Activated T-helper 1 cell treated with anti-CD3 and anti-CD28 coated beads, Interleukin-12 subunit alpha, Interleukin-12 subunit beta, Interleukin-2, Interleukin-4 antibody, amounts not matched to agents 30 ng/mL and 10 ng/mL and 1 ng/mL, durations not matched to agents 14 hours and 24 hours and 36 hours (primary cell): ENCODE measurements at places on chromosomes 16 and 17. TPM values are rescaled to one million over a fixed set of nuclear protein-coding genes. Genes with fewer than 3 reads are reported as not detected.
A peak's percentile ranks its signal among the peaks of the same experiment; 100 is the strongest.

Gene RNF213
- 282 and 290 TPM in 2 replicates for total RNA-seq

Gene AP1G1
- total RNA-seq = 85.5 and 90.7 TPM in 2 replicates

Gene EPX
- not detected in 2 replicates for total RNA-seq

Gene ACAP1
- total RNA-seq = 260 and 266 TPM in 2 replicates

Gene NPIPA2
- total RNA-seq = 6.2 and 6.9 TPM in 2 replicates

Gene CHST5
- not detected in 2 replicates for total RNA-seq

GRCh38 chr17:83126275-83126811 is 46.9 kb downstream of the METRNL start:
- H3K36me3 ChIP-seq = no peaks in the 10 kb centered on the region
- H3K27me3 ChIP-seq = peaks cover 18% of the 10 kb centered on the region
- no peak overlapping the region for H3K27ac ChIP-seq
- H3K4me1 ChIP-seq = peaks cover 15% of the 10 kb centered on the region

DNA sequence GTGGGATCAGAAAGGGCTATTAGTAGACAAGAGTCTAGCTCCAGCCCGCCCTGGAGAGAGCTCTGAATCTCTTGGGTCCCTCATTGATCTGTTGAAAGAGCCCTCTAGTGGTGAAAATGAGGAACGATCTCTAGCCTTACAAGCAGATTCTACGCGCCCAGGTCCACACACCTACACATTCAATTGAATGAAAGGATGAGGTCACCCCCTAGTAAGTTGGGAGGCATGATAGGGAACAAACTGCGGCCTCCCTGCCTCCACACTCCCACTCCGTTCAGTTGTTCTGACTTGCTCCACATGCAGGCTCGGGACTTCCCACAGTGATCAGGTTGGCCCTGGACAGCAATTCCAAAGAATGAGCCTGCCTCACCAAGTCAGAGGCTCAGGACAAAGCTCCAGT is 2.9 kb upstream of the CACNG3 start:
- H3K4me3 ChIP-seq = no peak overlapping the region
- H3K36me3 ChIP-seq = no peaks in the 10 kb centered on the region
- peaks cover 28% of the 10 kb centered on the region for H3K27me3 ChIP-seq
- no peak overlapping the region for H3K27ac ChIP-seq

GRCh38 chr17:42873315-42873714 is 22.3 kb downstream of the AOC3 start:
- no peak for DNase-seq
- no peak overlapping the region for H3K4me3 ChIP-seq
- no peak overlapping the region for H3K27ac ChIP-seq

GRCh38 chr17:64073771-64074703 is 53.6 kb upstream of the ICAM2 start:
- no peaks in the 10 kb centered on the region for H3K27me3 ChIP-seq
- peak overlapping the region; percentile 31 for H3K27ac ChIP-seq
- peaks cover 75% of the 10 kb centered on the region for H3K36me3 ChIP-seq
- no peak for DNase-seq
- peaks cover 22% of the 10 kb centered on the region for H3K4me1 ChIP-seq

DNA sequence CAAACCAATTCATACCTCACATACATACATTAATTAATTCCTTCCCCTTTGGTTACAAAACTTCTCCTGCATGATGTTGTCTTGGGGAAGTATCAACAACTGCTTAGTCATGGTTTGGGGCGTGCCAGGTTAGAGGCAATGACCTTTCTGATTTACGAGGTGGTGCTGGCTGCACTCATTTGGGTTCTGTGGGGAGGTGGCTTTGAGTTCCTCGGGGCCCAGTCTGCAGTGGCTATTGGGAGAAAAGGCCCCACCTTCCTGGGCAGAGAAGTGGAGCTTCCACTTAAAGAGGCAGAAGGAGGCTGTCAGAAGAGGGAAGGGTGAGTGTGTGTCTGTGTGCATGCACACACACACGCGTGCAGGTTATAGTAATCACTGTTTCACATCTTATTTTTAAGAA is 10.2 kb upstream of the ETV4 start:
- DNase-seq = no peak
- peaks cover 14% of the 10 kb centered on the region for H3K27me3 ChIP-seq
- no peak overlapping the region for H3K4me3 ChIP-seq

DNA sequence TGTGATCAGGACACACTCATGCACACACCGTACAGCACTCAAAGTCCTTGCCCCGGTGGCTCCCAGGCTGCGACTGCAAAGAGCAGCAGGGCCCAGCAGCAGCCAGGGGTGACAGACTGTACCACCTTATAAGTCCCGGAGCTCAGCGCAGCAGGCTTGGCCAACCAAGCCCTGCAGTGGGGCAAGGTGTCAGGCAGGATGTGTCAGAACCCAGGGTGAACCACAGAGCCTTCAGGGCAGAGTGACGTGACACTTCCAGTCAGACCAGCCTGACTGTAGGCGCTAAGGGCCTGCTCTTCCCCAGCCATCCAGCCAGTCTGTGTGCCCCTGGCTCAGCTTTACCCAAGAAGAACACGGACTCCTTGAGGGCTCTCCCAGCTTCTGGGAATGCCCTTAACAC is 204.1 kb downstream of the COPRS start:
- H3K36me3 ChIP-seq = no peaks in the 10 kb centered on the region
- peaks cover 6% of the 10 kb centered on the region for H3K4me1 ChIP-seq
- H3K4me3 ChIP-seq = no peak overlapping the region
- peaks cover 17% of the 10 kb centered on the region for H3K27me3 ChIP-seq

DNA sequence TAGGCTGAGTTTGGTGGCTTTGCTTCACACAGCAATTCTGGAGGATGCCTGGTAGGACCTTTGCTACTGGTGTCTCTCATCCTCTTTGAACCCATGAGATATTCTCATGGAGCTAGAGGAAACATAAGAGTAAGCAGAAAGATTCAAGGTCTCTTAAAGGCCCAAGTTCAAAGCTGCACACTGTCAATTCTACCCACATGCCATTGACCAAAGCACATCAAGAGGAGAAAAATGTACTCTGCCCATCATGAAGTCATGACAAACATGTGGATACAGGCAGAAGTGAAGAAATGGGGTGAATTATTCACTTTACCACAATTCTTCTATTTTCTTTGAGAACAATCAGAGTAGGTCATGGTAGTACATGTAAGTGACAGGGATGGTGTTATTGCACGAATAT is 13.1 kb downstream of the SKA2 start:
- no peak for DNase-seq
- H3K4me1 ChIP-seq = peaks cover 15% of the 10 kb centered on the region
- H3K4me3 ChIP-seq = no peak overlapping the region
- peaks cover 12% of the 10 kb centered on the region for H3K36me3 ChIP-seq
- H3K27me3 ChIP-seq = no peaks in the 10 kb centered on the region

GRCh38 chr17:61795546-61795945 is 67.8 kb downstream of the BRIP1 start:
- no peaks in the 10 kb centered on the region for H3K27me3 ChIP-seq
- no peak overlapping the region for H3K27ac ChIP-seq
- no peak overlapping the region for H3K4me3 ChIP-seq
- H3K4me1 ChIP-seq = peaks cover 5% of the 10 kb centered on the region
- H3K36me3 ChIP-seq = peaks cover 33% of the 10 kb centered on the region

- no peak for DNase-seq
- no peaks in the 10 kb centered on the region for H3K27me3 ChIP-seq
- H3K4me1 ChIP-seq = peaks cover 59% of the 10 kb centered on the region
- peaks cover 34% of the 10 kb centered on the region for H3K36me3 ChIP-seq
- H3K27ac ChIP-seq = peak overlapping the region; percentile 96
- peak overlapping the region; percentile 98 for H3K4me3 ChIP-seq
These were observed 610 bp downstream of the PIK3R5 start for GRCh38 chr17:8964801-8965393.

- peaks cover 2% of the 10 kb centered on the region for H3K27me3 ChIP-seq
- DNase-seq = no peak
- peak overlapping the region; percentile 97 for H3K27ac ChIP-seq
- peaks cover 15% of the 10 kb centered on the region for H3K36me3 ChIP-seq
- H3K4me1 ChIP-seq = peaks cover 83% of the 10 kb centered on the region
These were observed 85.3 kb upstream of the LGALS9 start for GRCh38 chr17:27545562-27546229.

DNA sequence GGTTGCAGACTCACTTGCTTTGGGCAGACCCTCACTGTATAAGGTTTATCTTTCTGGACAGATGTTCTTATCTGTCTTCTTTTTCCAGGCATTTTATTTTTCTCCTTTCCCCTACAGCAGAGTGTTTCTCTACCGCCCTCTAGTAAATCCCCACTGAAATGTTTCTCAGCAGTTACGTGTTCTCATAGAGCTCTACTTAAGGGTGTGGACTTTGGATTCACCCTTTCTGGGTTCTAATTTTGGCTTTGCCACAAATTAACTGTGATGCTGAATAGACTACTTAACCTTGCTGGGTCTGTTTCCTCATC is 2.0 kb downstream of the ADAT1 start:
- H3K27me3 ChIP-seq = no peaks in the 10 kb centered on the region
- peak overlapping the region; percentile 90 for H3K4me3 ChIP-seq
- H3K4me1 ChIP-seq = peaks cover 53% of the 10 kb centered on the region
- H3K36me3 ChIP-seq = peaks cover 41% of the 10 kb centered on the region

DNA sequence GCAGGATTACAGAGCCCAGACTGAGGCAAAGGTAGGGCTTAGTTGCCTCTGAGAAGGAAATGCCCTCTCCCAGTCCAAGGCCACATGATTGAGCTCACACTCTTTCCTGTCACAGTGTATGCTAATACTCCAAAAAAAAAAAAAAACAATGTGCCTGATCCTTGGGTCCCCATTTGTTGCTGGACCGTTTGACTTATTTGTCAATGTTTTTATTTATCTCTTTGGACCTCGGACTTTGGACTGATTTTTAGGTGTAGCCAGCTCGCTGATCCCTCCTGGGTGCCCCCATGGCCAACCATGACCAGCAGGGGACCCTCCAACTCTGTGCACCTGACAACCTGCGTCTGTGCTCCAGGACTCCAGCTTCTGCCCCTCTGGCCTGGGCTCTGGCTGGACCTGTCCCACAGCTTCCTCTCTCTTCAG is 622 bp upstream of the CCL16 start:
- H3K27me3 ChIP-seq = peaks cover 14% of the 10 kb centered on the region
- no peak overlapping the region for H3K27ac ChIP-seq
- no peak overlapping the region for H3K4me3 ChIP-seq
- DNase-seq = no peak
- no peaks in the 10 kb centered on the region for H3K36me3 ChIP-seq

DNA sequence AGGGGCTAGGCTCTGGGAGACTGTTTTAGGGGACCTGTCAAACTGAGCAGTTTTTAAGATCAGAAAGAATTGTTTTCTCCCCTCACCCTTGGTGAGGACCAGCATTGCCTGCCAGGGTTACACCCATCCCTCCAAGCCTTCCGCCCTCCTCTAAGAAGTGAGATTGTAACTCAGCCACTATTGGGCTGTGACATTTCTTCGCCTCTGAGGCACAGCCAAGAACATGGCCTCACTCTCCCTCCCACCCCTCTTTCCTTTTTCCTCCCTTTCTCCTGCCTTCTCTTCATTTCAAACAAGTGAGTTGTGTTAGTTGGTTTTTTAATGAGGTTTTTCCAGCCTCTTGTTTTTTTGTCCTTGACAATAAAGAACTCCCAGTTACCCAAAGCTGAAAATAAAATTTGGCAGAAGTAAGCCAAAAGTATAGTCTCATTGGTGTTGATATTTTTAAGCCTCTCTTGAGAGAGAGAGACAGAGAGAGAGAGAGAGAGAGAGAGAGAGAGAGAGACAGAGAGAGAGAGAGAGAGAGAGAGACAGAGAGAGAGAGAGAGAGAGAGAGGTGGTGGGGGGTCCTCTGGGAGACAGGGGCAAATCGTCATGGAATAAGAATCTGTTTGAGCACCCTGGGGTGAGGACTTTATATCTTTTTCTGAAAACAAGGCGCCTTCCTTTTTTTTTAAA is 77.2 kb upstream of the TBX2 start:
- H3K4me1 ChIP-seq = no peaks in the 10 kb centered on the region
- H3K4me3 ChIP-seq = no peak overlapping the region
- H3K27me3 ChIP-seq = peaks cover 6% of the 10 kb centered on the region
- no peak overlapping the region for H3K27ac ChIP-seq
- no peak for DNase-seq
- no peaks in the 10 kb centered on the region for H3K36me3 ChIP-seq

DNA sequence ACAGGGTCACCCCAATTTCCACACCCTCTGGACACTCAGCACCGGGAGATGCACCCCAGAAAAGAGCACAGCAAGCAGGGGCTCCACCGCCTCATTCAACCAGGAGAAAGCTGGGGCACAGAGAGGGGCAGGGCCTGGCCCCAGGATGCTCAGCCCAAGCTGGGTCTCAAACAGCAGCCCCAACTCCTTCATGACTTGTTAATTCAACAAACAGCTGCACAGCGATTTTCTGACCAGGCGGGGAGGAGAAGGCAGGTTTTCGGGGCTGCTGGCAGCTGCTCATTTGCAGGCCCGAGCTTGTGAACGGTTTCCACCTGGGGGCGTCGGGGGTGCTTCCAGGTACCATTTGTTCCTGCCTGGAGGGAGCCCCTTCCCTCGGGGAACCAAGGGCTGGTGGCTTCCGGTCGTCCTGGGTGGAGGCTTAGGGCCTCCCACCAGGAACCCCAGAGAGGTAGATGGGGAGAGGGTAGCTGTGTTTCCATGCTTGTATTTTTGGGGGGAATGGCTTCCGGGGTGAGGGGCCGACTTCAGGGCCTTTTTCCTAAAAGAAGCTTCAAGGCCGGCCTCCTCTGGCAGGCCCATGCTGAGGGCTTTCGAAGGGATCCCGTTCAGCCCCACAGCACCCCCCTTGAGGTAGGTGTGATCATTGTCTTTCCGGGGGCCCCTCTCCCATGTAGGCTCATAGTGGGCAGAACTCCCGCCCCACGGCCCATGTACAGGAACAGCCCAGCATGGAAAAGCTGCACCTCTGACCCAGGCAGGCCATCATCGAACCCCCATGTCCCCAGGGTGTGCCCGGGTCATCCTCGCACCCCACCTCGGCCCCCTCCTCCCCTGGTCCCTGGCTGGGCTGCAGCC is 191.6 kb upstream of the GSE1 start:
- no peaks in the 10 kb centered on the region for H3K36me3 ChIP-seq
- DNase-seq = no peak
- H3K4me3 ChIP-seq = no peak overlapping the region

DNA sequence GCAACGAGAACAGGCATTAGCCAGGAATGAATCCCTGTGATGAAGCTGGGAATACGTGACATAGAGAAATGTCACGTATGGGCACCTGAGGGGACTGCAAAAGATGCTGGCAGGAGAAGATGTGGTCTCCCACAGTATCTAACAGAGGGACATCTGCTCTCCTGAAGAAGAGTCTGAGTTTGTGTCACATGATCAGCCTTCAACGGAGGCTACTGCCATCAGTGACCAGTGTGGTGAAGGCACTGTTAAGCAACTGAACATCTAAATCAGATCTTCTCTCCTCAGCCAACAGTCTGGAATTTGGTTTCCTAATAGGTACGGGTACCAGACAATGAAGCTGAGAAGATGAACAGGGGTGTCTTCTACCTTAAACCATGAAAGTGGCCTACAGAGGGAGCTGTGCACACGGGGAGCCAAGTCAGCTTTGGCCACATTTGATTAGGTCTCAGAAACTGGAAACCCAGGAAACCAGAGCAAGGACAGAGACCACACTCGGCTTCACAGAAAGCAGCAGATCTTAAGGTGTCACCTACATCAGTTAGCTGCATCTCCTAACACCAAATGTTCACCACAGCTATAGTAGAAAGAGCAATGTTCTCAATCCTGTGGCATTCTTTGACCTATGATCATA is 41.8 kb downstream of the BRD7 start:
- no peak overlapping the region for H3K27ac ChIP-seq
- DNase-seq = peak; percentile 68
- H3K36me3 ChIP-seq = peaks cover 30% of the 10 kb centered on the region
- H3K27me3 ChIP-seq = no peaks in the 10 kb centered on the region
- peaks cover 45% of the 10 kb centered on the region for H3K4me1 ChIP-seq

- H3K36me3 ChIP-seq = no peaks in the 10 kb centered on the region
- DNase-seq = no peak
- H3K27ac ChIP-seq = no peak overlapping the region
- peaks cover 30% of the 10 kb centered on the region for H3K27me3 ChIP-seq
These were observed 43.7 kb downstream of the TMEM132E start for GRCh38 chr17:34622862-34623623.
